Sciatic nerve (tissue), 2 donors: ENCODE measurements at places on chromosomes 4 and X. TPM values are rescaled to one million over a fixed set of nuclear protein-coding genes. Genes with fewer than 3 reads are reported as not detected.

The AKAP14 gene
- not detected for total RNA-seq

The MAGEB10 gene
- total RNA-seq, result not detected

The USP51 gene
- total RNA-seq, result 3.6 TPM

The INTU gene
- 24.2 TPM for total RNA-seq

The FGF13 gene
- 10.4 TPM for total RNA-seq

The CCDC120 gene
- 7.9 TPM for total RNA-seq

The L1CAM gene
- 83.2 TPM for total RNA-seq
